ENCODE measurements at places on chromosomes 4 and X.

DNA sequence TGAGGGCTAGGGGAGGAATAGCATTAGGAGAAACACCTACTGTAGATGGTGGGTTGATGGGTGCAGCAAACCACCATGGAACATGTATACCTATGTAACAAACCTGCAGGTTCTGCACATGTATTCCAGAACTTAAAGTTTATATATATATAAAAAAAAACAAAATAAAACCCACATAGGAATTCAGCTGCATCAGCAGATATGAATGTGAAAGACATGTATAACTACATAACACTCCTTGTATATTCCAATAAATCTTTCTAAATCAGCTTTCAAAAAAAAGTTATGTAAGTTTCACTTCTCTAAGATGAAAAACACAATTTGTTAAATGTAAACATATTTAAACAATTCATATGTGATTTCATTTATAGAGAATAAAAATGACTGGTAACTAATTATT lies 6.0 kb downstream of the GC start:
- DNase-seq = no peak

- no peak for DNase-seq
These were observed 628.8 kb downstream of the SPRY1 start for GRCh38 chr4:124025428-124025827.

DNA sequence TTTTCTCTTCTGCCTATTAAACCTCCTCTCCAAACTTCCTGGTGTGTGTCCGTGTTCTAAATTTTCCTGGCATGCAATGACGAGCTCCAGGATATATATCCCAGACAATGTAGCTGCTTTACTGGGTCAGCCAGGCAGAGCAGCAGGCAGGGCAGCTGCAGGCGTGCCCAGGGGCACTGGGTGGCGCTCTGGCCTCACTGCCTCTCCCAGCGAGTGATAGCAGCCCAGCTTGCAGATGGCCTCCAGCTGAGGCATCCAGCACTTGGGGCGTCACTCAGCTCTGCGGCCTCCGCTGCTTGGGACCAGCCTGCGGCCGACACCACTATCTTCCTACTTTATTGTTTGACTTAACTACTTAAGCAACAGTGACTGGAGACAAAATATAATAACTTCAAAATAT lies 23.0 kb upstream of the UBA6 start:
- no peak for DNase-seq

GRCh38 chr4:103193457-103193856 lies 4.7 kb downstream of the CENPE start:
- no peak for DNase-seq

DNA sequence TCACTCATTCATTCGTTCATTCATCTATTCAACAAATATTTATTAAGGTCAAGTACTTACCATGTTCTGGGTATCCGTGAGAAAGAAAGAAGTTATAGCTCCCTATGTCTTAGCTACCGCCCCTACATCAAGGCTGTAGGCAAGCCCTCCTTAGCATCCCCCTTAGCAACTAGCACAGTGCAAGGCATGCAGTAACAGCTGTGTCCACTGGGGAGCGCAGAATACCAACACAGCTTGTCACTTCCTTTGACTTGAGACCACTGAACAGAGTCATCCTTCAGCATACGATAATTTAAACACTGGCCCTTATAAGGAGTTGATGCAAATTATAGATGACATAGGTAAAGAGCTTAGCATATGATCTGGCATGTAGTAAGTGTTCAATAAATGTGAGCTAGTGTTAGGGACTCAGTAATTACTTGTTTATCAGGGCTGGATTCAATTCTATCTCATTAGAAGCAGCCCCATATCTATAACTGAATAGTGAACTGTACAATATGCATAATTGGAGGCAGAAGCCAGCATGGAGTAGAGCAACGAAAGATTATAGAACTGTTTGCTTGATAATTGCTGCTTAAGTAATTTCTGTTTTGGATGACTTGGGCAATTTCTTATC lies 8.7 kb downstream of the KIAA1210 start:
- DNase-seq = peak; percentile 21

DNA sequence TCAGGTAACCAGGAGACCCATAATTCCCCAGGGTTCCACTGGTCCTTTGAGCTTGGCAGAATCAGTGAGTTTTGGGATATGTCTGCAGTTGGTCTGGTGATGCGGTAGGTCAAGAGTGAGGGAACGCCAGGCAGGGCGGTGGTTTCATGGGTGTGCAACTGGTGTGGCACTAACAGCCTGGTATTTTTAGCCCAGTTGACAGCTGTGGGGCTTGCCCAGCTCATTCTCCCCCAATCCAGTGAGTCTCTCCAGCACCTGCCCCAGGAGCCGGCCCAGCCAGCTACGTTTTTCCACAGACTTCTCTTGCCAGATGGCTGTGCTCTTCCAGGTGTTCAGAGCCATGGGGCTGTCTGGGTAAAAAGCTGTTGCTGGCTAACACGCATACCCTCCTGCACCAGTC lies 1019.9 kb downstream of the CCSER1 start:
- DNase-seq = no peak

GRCh38 chrX:74500555-74500954 lies 79.3 kb downstream of the SLC16A2 start:
- no peak for DNase-seq

DNA sequence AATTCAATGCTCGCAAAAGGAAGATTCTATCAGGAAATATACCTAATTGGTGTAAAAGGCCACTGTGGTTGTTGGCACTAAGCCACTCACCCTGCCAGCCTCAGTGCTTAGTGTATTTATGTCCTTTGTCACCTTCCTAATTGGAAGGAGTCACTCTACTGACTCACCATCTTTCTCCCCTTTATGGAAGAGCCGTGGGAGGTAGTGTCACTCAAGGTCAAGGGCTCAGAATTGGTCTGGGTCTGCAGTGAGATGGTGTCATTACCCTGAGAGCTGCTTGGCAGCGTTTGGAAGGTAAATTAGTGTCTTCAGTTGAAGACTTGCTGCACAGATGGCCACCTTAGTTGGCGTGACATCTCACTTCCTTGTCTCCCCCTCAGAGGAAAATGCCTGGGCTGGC lies 41.7 kb upstream of the CDKN2AIP start:
- DNase-seq = no peak

GRCh38 chr4:115126491-115126890 lies 13.1 kb upstream of the NDST4 start:
- DNase-seq = no peak

DNA sequence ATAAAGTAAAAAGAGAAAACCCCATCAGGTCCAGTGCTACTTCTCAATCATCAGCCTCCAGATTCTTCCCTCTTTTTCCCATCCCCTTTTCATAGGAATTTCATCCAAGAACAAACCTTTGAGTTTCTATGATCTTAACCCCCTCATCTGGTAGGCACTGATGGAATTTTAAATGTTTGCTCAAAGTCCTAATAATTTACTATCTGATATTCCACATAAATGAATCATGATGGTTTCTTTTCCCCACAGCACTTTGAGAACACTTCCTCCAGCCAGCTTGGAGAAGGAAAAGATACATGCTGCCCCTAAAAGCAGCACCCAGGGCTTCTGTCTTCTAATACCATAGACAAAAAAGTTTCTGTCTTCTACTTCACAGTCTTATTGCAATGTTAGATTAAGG lies 19.4 kb upstream of the KLHL8 start:
- DNase-seq = no peak

DNA sequence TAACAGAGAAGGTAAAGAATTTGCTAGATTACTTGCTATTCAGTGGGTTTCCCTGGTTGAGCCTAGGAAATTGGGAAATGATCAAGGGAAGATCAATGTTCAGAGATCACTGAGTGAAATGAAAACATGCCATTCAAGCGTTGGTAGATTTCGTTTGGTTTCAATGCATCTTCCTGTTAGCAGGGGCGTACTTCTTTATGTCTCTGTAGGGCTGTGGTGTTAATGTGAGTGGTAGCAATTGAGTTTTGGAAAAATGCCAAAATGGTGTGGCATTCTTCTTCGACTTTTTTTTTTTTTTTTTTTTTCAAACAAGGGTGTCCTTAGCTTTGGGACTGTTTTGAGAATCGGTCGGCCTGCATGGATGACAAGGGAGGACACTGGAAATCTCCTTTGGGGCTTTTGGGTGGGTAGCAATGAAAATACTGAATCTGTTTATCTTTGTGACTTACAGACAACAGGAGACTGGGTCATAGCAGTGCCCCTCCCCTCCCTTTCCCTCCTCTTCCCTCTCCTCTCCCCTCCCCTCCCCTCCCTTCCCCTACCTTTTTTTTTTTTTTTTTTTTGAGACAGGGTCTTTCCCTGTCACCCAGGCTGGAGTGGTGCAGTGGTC lies 50.4 kb downstream of the SPRY1 start:
- no peak for DNase-seq

Data from HL-60 (cell line).